ENCODE measurements at places on chromosomes 3 and 15.
A peak's percentile ranks its signal among the peaks of the same experiment; 100 is the strongest.

GRCh38 chr15:60421544-60421943 is 23.8 kb upstream of the ANXA2 start:
- no peak for DNase-seq

- peak; percentile 13 for DNase-seq
Measured at GRCh38 chr15:53331328-53332190, 427.9 kb downstream of the WDR72 start.

GRCh38 chr15:62549345-62549970 is 384.4 kb upstream of the C2CD4B start:
- no peak for DNase-seq

- peak; percentile 83 for DNase-seq
Measured at GRCh38 chr3:188954590-188955208, 217.1 kb upstream of the TPRG1 start.

DNA sequence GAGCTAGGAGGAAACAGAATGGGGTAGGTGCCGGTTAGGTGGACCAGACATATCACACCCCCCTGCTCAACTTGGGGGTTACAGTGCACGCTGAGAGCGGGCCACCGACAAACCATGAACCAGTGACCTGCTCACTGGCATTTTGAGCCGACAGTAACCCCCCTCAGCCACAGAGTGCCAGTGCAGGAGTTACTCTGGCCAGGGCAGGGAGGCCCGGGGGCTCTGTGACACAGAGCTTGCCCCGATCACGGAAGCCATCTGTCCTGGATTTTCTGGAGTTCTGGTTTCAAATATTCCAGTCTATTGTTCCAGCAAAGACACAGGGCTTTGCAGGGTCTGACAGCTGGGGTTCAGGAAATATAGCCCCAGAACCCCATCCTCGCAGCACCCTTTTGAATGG is 225.2 kb downstream of the VPS13C start:
- DNase-seq, result no peak

DNA sequence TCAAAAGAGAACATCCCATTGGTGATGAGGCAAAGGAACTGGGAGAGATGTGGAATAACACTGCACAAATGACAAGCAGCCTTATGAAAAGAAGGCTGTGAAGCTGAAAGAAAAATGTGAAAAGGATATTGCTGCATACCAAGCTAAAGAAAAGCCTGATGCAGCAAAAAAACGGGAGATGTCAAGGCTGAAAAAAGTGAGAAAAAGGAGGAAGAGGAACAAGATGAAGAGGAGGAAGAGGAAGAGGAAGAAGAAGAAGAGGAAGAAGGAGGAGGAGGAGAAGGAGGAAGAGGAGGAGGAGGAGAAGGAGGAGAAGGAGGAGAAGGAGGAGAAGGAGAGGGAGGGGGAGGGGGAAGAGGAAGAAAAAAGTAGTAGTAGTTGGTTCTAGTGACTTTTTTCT is 41.8 kb upstream of the TEX9 start:
- no peak for DNase-seq

- DNase-seq, result no peak
Measured at GRCh38 chr3:133840767-133841166, 35.2 kb downstream of the SRPRB start.

GRCh38 chr3:153042088-153042487 is 119.9 kb upstream of the RAP2B start:
- no peak for DNase-seq
